Activated naive CD8-positive, alpha-beta T cell treated with anti-CD3 and anti-CD28 coated beads for 36 hours (primary cell): ENCODE measurements at places on chromosomes 1 and 21. TPM values are rescaled to one million over a fixed set of nuclear protein-coding genes. Genes with fewer than 3 reads are reported as not detected.

GRCh38 chr1:224114787-224115175, 870 bp downstream of the FBXO28 start:
- DNase-seq: no peak

DNA sequence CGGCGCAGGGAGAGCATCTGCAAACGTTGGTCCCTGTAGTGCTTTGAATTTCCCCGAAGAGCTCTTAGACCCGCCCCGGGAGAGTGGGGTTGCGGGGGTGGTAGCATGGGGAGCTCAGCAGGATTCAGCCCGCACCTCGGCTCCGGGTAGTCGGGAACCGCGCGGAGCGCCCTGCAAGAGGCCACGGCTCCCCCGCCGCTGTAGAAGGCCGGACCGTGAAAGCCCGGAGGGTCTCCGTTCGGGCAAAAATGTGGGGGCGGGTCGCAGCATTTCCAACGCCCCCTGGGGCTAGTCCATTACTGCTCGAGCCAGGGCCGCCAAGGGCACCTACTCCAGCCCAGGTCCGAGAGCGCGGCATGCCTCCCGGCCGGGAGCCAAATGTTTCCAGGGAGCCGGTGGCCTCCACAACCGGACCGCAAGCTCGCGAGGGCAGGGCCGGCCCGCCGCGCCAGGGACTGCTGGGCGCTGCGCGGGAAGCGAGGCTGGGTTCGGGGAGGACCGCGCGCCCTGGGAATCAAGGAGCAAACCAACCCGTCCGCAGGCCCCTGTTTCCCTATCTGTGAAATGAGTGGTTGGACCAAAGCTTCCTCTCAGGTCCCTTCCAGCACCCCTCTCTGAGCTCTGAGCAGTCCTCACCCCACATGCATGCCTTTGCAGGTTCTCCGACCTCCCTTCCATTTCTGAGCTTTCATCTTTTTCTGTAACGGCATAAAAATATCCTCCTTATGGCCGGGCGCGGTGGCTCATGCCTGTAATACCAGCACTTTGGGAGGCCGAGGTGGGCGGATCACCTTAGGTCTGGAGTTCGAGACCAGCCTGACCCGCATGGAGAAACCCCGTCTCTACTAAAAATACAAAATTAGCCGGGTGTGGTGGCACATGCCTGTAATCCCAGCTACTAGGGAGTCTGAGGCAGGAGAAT, 775 bp upstream of the TMEM63A start:
- DNase-seq: peak; percentile 53

GRCh38 chr21:36688324-36688723, 10.6 kb upstream of the SIM2 start:
- no peak for DNase-seq

PAQR7 gene
- 8.6 TPM for total RNA-seq

DNA sequence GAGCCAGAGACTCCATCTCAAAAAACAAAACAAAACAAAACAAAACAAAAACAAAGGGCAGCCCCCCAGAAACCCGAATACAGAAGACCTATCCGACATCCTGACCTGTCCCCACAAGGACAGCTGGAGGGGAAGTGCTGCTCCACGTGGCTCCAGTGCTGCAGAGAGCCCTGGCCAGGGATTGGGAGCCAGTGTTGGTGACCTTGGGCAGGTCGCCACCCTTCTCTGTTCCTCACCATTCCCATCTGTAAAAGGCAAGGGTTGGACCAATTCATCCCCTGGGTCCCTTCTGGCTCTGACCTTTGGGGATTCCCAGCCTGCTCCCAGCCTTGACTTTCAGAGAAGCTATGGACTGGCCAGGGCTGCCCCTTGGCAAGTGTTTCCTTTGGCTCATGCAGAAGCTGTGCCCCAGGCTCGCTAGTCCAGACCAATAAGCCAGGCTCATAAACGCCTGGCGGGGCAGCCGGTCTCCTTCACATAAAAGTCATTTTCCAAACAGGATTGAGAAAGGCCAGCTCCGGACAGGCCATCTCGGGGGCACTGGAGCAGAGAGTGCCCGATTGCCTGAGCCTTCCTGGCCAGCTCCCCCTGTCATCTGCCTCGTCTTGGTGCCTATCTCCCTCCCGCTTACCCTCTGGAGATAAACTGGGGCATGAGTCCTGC, 20.0 kb upstream of the PADI1 start:
- no peak for DNase-seq

DNA sequence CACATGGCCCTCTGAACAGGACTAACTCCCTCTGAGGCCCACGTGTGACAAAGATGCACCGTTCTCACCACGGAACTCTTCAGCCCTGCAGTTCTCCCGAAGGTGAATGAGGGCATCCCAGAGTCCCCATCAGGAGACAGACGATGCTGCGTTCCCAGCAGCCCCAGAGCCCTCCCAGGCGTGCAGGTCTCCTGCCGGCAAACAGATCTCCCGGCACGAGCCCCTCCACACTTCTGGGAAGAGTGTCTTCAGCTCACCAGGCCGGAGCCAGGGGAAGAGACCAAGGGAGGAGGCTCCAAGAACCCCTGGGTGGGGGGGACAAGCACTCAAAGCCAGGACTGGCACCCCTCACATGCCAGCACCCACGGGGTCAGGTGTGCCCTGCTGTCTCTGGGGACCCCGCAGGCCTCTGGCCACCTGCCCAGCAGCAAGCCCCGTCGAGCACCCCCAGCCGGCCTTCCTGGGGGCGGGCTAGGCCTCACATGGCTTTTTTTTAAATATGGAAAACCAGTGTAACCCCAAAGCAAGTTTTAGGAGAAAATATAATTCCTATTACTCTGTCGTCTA, 45.1 kb upstream of the TRAPPC10 start:
- no peak for DNase-seq
